Stimulated activated naive CD8-positive, alpha-beta T cell treated with anti-CD3 and anti-CD28 coated beads, Interleukin-15, Interleukin-2, amounts not matched to agents 100 U/mL and 50 U/mL, for 24 hours (primary cell): ENCODE measurements at places on chromosomes 1 and 21.

- DNase-seq = peak; percentile 88
These were observed at the start of gene PYGO2 for GRCh38 chr1:154961207-154962155. PYGO2 (minus strand) TSS chr1:154961782; CDS start chr1:154961576, 206 bp downstream.

GRCh38 chr21:40507978-40508377 is 339.0 kb downstream of the DSCAM start:
- no peak for DNase-seq

DNA sequence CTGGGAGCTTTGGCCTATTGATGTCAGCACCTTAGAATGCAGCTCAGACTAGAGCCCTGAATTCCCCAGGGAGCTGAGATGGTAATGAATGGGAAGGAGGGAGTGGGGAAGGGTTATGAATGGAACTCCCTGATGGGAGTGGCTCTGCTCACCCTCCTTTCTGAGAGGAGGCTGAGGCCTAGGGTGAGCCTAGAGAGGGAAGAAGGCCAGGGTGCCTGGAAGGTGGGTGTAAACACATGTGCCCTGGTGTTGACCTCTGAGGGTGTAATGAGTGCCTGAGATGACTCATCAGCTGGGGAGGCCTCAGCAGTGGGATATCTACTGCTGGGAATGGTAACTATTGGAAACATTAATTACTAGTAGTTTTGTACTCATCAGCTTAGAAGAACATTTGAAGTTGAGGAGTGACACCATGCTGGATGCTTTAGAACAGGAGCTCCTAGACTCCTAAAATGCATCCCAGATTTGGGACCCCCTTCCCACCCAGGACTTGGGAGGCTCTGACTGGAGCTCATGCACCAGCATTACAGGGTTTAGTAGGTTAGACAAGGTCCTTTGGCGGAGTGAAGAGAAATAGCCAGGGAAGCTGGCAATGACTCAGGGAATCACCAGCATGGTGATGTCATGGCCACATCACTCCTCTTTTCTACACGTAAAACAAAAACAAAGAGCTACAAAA is 16.0 kb upstream of the PIGV start:
- DNase-seq = peak; percentile 25

GRCh38 chr1:242824435-242824834 is 299.9 kb upstream of the PLD5 start:
- no peak for DNase-seq

GRCh38 chr1:38117444-38117887 is 70.9 kb upstream of the POU3F1 start:
- no peak for DNase-seq

DNA sequence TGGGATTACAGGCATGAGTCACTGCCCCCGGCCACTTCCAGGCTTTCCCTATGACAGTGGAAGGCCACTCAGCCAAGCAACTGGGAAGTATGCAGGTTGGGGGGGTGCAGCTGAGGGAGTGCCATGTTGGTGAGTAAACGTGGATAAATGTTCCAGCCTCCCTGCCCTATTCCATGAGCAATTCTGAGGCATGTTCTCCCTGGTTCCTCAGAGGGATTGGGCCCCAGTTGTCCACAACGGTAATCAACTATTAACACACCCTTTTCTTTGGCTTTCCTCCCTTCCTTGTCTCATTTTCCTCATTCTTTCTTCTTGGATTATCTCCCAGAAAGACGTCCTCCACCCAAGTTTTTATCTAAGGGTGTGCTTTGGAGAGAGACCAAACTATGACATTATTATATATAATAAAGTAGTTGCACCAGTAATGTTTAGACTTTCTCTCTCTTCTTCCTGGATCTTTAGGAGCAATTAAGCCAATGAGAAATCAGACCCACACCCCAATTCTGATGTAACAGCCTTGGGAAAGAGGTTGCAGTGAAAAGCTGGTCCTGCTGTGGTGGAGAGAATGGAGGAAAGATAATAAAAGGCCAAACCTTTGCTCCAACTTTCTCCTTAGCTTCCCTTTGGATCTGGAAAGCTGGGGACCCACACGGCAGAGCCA is 6.8 kb upstream of the SLAMF9 start:
- no peak for DNase-seq
